ENCODE measurements at places on chromosomes 11 and 22.

DNA sequence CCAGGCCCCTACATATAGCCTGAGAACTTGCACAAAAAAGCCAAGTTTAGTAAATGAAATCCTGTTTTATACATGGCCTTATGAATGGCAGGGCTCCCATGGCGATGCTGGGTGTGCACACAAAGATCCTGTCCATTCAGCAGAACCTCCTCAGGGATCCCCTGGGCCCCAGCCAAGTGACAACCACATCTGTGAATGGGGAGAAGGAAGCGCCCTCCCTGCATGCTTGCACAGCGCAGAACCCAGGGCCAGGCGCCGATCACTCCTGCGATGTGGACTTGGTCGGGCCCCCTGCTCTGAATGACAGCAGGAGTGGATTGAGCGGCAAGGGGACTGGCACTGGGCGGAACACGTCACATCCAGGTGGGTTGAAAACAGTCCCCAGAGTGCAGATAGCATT is 4.5 kb upstream of the CDC42EP2 start:
- no peak for DNase-seq

- DNase-seq = no peak
Measured at GRCh38 chr11:31865606-31866300, 54.6 kb upstream of the PAX6 start.

DNA sequence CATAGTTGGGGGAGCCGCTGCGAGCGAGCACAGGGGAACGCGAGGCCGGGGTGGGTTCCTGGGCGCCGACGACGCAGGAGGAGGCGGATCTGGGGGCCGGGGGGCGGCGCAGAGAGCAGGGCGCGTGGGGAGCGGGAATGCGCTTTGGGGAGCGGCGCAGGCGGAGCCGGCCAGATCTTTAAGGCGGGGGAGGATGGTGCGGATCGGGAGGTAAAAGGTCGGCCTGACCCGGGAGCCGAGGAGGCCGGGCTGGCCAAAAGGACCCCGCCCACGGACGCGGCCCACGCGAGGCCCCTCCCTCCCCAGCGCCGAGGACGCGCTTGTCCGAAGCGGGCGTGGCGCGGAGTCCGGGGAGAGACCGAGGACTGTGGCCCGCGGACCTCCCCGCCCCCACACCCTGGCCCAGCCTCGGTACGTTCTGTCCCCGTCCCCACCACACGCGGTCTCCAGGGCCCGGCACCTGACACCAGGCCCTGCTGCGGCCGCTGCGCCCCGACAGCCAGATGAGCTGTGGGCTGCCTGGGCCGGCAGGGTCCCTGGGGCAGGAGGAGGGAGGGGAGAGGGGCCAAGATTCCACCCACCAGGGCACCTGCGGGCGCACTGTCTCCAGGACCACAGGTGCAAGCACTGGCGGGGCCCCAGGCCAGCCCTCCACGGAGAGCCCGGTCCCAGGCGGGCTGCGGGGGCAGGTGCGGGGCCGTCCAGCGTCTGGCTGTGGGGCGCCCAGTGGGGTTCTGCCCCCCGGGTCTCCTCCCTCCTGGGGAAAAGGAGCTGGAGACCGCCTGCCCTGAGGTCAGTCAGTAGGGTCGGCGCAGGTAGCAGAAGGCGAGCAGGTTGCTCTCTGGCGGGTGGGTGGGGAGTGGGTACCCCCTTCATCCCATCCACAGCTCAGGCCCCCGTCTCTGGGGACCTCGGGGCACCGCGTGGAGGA is 10.9 kb downstream of the PIM3 start:
- peak; percentile 50 for DNase-seq

- DNase-seq = no peak
Measured at GRCh38 chr22:19397734-19398104, 33.8 kb downstream of the HIRA start.

DNA sequence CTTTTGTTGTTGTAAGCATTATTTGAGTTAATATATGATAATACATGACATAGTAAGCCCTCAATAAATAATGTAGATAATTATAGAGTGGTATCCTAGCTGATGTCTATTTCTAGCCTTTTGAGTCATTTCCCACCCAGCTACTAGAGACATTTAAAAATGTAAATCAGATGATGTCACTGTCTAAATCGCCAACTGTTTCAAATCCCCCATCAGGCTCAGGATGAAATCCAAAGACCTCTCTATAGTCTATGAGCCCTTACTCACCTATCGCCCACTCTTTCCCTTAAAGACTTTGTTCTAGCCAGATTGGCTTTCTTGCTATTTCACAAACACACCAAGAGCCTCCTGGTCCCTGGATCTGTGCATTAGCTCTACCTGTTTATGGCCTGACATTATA is 135.4 kb upstream of the PLET1 start:
- DNase-seq = no peak

DNA sequence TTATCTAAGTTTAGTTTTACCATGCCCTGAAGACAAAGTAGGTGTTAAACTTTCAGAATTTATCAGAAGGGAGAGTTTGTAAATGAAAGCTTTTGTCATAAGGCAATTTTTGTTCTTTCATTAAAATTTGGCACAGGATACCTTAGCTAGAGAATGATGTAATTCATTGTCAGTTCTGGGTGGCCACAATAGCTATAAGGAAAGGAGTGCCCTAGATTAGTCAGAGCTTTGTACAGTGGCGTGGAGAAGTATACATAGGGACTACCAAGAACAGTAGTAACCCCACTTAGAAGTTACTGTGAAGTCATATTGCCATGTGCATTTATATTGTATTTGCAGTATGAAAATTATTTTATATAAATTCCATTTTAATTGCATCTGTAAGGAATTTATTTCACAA is 126.3 kb upstream of the CARD18 start:
- DNase-seq = no peak

GRCh38 chr22:27490080-27490479 is 311.5 kb downstream of the MN1 start:
- no peak for DNase-seq

- no peak for DNase-seq
Measured at GRCh38 chr11:70582886-70583641, 184.7 kb downstream of the CTTN start.

DNA sequence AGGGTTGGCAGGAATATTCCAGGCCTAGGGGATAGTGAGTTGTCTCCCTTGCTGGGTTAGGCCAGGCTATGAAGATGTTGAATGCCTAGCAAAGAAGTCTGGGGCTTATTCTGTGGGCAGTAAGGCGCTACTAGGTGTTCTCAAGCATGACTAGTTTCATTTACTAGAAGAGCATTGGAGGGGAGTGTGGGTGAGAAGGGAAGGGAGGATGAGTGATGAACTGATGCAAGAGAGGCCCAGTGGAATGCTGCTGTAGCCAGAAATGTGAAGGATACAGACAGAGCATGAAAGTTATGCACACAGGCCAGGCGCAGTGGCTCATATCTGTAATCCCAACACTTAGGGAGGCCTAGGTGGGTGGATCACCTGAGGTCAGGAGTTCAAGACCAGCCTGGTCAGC is 33.5 kb downstream of the POU2F3 start:
- DNase-seq = no peak

- no peak for DNase-seq
Measured at GRCh38 chr22:44332946-44333345, 20.2 kb upstream of the SHISAL1 start.

DNA sequence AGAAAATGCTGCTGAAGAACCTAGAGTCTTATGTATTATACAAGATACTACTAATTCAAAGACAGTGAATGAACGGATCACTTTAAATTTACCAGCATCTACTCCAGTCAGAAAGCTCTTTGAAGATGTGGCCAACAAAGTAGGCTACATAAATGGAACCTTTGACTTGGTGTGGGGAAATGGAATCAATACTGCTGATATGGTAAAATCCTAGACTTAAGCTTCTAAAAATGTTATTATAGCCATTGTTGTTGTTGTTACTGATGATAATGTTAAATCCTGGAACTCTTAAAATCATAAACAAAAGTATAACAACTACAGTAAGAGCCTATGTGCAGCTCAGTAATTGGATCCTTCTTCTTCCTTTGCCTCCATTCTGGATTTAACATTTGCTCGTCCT is 38.4 kb downstream of the USP47 start:
- no peak for DNase-seq

DNA sequence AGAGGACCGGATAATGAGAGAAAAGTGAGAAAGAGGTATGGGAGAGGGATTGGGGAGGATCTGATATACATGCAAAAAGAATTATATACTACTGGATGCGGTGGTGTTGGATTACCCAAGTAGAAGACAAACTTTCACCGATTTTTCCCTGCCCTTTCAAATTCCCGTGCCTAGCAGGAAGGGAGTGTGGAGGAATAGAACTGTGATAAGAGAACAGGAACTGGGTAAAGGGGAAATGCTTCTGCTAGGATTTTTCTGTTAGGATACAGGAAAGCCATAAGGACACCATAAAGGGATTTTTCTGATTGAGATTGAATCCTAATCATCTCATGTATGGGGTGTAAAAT is 480 bp upstream of the MTMR2 start:
- DNase-seq = no peak

DNA sequence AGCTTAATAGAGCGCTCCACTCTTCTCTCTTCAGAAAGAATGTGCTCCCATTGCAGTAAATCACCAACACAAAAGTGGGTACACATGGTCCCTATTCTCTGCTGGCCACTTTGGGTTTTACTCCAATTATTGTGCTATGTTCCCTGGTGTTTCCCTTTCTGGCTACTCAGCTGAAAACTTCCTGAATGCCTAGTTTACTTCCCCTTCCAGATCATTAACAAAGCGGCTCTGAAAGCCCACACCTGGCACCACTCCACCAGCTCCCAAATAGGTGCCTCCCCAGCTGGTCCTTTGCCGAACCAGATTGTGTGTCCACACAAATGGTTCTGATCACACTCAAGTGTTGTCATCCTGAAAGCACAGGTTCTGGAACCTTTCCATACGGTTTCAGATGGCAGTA is 443.7 kb downstream of the NTM start:
- no peak for DNase-seq

DNA sequence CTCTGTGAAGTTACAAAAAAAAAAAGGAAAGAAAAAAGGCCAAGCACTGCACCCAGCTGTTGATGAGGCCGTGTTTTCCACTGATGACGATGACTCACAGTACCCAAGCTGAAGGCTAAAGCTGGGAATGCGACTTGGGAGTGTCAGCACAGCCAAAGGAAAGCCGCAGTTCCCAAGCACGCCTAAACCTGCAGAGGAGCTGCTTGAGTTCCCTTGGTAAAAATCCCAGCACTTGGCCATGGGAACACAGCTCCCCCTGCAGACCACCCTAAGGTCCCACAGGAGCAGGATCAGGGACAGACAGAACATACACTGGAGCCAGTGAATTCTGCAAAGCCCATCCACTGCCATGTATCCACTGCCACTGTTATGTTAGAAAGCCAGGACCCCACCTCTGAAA is 39.9 kb downstream of the SERGEF start:
- DNase-seq = no peak

GRCh38 chr11:26243426-26243825 is 88.5 kb upstream of the ANO3 start:
- DNase-seq = no peak

DNA sequence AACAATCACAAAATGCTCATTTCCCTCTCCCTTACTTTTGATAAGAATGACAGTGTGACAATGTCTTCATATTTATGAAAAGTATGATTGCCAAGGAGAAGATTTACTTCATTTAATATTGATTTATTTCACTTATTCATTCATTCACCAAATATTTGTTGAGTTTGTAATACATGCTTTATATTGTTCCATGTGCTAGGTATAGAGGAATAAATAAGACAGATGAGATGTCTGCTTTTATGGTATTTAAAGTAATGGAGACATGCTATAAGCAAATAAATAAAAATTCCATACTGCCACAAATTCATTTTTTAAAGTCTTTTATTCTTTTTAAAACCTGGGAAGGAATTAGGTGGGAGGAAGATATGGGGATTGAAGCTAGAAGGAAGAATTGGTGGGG is 289.4 kb downstream of the GUCY1A2 start:
- no peak for DNase-seq

DNA sequence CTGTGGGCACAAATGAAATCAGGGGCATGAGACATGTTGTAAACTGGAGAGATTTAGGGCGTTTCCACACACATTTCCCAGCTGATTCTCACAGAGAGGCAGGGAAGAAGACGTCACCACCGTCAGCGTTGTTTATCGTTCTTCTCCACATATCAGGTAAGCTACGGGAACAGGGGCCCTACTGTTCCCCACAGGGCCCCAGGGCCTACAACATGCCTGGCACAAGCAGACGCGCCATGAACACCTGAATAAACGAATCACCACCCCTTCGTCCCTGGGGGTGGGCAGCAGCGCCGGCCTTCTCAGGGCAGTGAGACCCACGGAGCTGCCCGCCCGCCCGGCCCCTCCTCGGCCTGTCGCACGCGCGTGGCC is 342 bp downstream of the EFCAB6 start:
- DNase-seq = no peak

DNA sequence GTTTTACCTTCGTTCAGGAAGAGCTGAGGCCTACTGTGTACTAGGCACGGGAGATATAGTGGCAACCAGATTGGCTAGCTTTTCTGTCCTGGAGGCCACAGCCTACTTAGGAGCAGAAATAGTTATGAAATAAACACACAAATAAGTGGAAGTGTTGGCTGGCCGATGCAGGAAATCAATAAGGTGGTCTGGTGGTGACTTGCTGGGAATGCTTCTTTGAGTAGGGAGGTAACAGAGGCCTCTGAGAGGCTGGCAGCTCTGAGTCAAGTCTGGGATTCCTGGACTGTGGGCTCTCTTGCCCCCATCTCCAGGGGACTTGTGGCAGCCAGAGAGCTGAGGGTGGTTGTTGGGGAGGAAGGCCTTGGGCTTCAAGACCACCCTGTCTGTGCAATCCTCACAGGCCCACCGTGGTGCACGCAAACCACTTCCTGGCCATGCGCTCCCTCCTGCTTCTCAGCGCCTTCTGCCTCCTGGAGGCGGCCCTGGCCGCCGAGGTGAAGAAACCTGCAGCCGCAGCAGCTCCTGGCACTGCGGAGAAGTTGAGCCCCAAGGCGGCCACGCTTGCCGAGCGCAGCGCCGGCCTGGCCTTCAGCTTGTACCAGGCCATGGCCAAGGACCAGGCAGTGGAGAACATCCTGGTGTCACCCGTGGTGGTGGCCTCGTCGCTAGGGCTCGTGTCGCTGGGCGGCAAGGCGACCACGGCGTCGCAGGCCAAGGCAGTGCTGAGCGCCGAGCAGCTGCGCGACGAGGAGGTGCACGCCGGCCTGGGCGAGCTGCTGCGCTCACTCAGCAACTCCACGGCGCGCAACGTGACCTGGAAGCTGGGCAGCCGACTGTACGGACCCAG is 4.1 kb downstream of the SERPINH1 start:
- DNase-seq = no peak

GRCh38 chr11:123517559-123518364 is 87.7 kb downstream of the GRAMD1B start:
- no peak for DNase-seq

GRCh38 chr11:115869780-115870431 is 365.7 kb upstream of the CADM1 start:
- no peak for DNase-seq

- DNase-seq = peak; percentile 19
Measured at GRCh38 chr11:11620921-11621572, 758 bp downstream of the GALNT18 start.

- peak; percentile 79 for DNase-seq
Measured at GRCh38 chr11:8671193-8671612, 11.3 kb downstream of the TRIM66 start.

GRCh38 chr11:46475926-46476545 is 84.5 kb upstream of the CHRM4 start:
- no peak for DNase-seq

- no peak for DNase-seq
Measured at GRCh38 chr22:23386822-23387580, 193.1 kb downstream of the IGLL1 start.

All from midbrain (tissue), 1 donor.